ENCODE measurements at places on chromosomes 2 and 18.

- DNase-seq, result no peak
Observed at GRCh38 chr2:239946864-239947728, 78.0 kb downstream of the NDUFA10 start.

DNA sequence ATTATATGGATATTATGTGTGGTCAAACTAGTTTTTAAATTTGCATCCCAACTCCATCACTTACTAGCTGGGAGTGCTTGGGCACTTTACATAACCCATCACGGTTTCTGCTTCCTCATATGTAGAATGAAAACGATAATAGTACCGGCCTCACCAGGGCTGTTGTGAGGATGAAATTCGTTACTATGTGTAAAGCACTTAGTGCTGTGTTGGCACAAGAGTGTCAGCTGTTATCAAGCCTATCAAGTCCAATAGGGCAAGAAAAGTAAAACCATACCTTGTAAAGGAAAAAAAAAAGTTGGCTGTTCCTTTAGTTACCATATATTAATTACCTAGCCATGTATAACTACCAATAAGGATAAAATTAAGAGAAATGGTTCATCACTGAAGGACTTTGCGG is 65.4 kb downstream of the TET3 start:
- no peak for DNase-seq

DNA sequence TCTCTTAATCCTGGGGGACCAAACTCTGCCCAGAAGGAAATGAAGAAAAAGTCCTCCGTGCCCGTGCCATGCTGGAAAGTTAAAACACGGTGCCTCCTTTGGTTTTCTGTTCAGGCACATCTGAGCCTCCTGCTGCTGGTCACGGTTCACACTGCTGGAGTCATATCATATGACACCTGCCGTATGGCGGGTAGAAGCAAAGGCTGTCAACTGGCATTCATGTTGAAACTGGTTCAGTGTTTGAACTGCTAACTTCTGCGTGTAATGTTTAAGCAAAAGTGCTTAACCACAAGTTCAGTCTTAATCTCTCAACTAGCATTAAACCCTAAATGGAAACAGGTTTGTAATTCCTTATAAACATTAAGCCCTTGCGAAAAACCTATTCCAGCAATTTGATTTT is 3.1 kb downstream of the STK39 start:
- no peak for DNase-seq

GRCh38 chr2:113104054-113104611 is 23.3 kb upstream of the IL1RN start:
- peak; percentile 52 for DNase-seq

GRCh38 chr18:75472906-75473305 is 45.4 kb upstream of the SMIM21 start:
- no peak for DNase-seq

GRCh38 chr2:106053116-106053515 is 141.0 kb downstream of the UXS1 start:
- DNase-seq, result peak; percentile 45

GRCh38 chr2:100653449-100654035 is 90.7 kb downstream of the PDCL3 start:
- DNase-seq, result no peak

DNA sequence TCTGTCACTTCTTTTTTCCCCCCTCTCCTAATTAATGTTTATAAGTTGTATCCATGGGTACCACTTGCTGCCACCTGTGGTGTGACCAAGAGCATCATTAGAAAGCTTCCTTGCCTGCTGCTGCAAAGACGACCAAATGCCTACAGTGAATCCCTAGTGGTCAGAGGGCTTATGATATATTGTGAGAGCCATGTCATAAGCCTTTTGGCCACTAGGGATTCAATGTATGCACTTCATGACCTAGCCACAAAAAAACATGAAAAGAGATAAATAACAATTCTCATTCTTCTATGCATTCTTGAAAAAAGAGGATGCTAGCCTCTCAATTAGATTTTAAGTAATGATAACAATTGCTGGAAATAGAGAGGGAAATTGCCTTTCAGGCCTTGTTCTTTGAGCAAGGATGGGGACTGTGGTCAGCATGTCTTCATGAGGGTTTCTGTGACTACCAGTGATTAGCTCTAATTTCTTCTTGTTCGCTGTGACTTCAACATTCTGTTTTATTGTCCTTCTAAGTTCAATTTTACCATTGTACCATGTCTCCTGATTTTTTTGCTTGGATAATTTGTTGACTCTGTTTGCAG is 435.3 kb downstream of the TGIF1 start:
- DNase-seq, result no peak

DNA sequence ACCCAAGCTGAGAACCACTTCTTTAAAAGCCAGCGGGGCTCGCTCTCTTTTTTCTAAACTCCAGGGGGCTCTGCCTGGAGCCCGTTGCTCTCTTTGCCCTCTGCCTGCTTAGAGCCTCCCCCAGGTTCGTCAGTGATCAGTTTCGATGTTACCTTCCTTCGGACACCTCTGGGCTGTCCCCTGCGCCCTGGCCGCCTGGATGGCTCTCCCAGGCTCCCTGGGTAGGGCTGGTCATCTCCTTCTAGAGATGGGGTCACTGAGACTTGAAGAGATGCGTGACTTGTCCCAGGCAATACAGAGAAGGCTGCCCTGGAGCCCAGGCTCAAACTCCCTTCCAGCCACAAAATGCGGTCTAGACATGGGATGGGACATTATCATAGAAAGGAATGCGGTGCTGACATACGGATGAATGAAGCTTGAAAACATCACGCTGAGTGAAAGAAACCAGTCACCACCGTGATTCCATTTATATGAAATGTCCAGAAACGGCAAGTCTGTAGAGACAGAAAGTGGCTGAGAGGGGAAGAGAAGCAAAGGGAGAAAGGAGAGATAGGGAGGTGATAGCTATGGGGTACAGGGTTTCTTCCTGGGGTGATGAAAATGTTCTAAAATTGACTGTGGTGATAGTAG is 14.6 kb downstream of the KCNF1 start:
- DNase-seq, result no peak

GRCh38 chr18:31513189-31513935 is 15.4 kb downstream of the DSG2 start:
- DNase-seq, result peak; percentile 63

GRCh38 chr2:127464470-127465257 is 46.4 kb downstream of the PROC start:
- no peak for DNase-seq

- no peak for DNase-seq
Observed at GRCh38 chr2:65647249-65647842, 214.9 kb upstream of the SPRED2 start.

- DNase-seq, result peak; percentile 20
Observed at GRCh38 chr2:150107816-150108215, 379.7 kb downstream of the RND3 start.

DNA sequence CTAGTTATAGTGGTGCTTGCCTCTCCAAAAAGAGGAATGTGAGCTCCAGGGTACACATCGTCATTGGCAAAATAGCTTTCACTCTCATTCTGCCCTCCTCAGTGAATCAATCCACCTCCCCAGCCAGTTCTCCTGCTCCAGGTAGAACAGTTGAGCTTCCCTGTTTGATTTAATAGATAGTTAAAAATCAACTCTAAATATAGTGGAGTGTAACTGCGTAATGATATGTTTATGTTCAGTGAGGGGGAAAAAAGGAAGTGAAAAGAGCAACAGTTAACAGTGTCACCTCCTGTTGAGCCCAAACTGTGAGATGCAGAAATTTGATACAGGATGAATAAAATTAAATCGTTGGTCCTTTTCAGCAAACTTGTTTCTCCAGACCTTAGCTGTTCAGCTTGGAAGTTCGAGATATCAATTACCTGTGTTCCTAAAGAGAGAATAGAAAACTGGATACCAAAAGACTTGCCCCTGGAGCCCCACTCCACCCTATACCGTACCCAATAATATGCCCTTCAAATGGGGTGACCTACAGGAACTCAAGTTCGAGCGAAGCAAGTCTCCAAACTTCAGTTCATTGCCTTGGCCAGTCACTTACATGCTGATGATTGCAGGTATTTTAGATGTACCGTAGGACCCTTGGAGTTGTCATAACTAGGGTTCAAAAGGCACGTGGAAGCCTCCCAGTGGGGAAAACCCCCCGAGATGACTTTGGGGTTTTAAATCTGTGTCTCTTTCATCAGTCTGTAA is 708.4 kb downstream of the RNF144A start:
- no peak for DNase-seq

DNA sequence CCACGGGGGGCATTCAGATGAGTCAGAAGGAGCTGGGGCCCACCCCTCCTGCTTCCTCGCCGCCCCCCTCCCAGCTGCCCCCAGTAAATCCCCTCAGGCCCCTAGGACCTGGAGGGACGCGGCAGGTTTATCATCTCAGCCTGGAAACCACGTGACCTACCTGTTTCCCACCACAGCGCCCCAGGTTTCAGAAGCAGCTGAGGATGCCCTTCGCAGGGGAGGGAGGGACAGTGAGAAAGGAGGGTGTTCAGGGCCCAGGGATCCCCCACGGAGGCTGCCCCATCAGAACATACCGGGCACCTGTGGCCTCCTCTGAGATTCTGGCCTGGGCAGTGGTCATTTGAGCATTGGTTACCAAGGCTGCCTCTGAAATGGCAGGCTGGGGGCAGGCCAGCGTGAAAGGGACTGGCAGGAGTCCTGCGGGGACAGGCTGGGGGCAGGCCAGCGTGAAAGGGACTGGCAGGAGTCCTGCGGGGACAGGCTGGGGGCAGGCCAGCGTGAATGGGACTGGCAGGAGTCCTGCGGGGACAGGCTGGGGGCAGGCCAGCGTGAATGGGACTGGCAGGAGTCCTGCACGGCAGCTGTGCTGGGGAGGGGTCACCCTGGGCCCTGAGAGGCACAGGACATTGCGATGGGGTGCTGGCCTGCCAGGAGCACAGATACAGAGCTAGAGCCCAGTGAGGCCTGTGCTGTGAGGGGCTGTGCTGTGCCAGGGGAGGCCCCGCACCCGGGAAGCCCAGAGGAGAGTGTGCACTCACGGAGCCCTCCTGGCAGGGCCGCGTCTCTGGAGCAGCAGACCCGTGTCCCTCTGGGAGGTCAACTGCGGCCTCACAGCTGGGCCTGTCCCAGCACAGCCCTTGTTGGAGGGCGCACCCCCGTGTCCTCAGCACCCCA is 1.6 kb downstream of the NEU4 start:
- no peak for DNase-seq

- DNase-seq, result no peak
Observed at GRCh38 chr2:83470928-83471327, 988.2 kb downstream of the SUCLG1 start.

GRCh38 chr2:28412625-28413151 is 20.0 kb downstream of the FOSL2 start:
- no peak for DNase-seq

GRCh38 chr2:143940720-143941119 is 579.2 kb downstream of the ZEB2 start:
- DNase-seq, result no peak

- DNase-seq, result no peak
Observed at GRCh38 chr2:195388028-195388427, 269.0 kb upstream of the SLC39A10 start.

DNA sequence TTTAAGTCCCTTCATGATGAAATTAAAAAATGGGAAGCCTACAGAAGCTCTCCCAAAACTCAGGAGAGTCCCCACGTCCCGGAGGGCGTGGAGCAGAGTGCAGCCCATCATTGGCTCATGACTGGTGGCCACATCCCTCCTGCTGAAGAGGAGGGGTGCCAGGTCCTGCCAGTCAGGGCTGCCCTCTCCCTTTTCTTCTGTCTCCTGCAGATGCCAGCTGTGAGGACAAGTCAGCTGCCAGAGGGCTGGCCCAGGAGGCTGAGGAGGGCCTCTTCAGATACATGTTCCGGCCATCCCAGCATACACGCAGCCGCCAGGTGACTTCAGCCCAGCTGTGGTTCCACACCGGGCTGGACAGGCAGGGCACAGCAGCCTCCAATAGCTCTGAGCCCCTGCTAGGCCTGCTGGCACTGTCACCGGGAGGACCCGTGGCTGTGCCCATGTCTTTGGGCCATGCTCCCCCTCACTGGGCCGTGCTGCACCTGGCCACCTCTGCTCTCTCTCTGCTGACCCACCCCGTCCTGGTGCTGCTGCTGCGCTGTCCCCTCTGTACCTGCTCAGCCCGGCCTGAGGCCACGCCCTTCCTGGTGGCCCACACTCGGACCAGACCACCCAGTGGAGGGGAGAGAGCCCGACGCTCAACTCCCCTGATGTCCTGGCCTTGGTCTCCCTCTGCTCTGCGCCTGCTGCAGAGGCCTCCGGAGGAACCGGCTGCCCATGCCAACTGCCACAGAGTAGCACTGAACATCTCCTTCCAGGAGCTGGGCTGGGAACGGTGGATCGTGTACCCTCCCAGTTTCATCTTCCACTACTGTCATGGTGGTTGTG is 2.6 kb downstream of the INHA start:
- no peak for DNase-seq

GRCh38 chr2:10900216-10901109 is 11.3 kb upstream of the KCNF1 start:
- DNase-seq, result peak; percentile 9

DNA sequence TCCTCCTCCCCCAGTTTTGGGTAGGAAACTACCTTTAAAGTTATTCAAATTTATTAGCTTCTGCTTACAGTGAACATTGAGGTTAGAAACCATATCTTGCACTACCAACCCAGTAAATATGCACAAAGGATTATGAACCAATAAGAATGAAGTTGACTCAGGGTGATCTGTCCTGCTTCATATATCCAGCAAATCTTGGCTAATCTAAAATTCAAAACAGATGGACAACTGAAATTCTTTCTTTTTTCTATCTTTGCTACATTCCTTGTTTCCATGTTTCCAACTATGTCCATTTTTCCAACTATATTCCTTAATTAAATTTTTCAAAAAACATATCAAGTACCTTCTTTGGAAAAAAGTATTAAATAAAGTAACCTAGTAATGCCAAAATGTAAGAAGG is 149.3 kb downstream of the FAM124B start:
- no peak for DNase-seq

GRCh38 chr2:191301971-191302370 is 56.8 kb downstream of the MYO1B start:
- DNase-seq, result no peak

- DNase-seq, result peak; percentile 17
Observed at GRCh38 chr2:189763908-189764661, 1.5 kb upstream of the OSGEPL1 start.

GRCh38 chr2:15040429-15041084 is 408.0 kb downstream of the LRATD1 start:
- DNase-seq, result no peak

DNA sequence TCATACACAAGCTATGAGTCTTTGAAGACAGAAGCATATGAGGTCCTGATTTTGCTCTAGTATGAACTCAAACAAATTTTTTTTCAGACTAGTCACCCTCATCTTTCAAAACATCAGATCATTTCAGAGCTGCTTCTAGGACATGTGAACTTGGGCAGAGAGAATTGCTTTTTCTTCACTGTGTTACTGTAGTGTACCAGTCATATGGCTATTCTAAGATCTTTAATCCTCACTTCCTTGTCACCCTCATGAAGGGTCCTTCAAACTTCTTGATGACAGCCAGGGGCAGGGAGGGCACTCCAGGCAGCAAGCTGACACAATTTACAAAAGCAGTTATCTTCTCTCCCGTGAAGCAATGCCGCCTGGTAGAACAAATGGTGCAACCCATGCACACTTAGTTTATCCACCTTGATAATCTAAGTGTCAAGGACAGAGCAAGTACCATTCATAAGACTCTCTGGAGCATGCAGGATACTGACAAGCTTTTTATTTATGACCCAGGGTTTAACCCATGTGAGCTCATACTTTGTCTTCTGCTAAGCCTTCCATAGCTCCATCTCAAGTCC is 200.6 kb downstream of the DPP10 start:
- DNase-seq, result no peak
